Nephron progenitor cell (in vitro differentiated cells): ENCODE measurements at places on chromosomes 4 and X.

- DNase-seq = no peak
These were observed 40.6 kb upstream of the THOC2 start for GRCh38 chrX:123773258-123773988.

DNA sequence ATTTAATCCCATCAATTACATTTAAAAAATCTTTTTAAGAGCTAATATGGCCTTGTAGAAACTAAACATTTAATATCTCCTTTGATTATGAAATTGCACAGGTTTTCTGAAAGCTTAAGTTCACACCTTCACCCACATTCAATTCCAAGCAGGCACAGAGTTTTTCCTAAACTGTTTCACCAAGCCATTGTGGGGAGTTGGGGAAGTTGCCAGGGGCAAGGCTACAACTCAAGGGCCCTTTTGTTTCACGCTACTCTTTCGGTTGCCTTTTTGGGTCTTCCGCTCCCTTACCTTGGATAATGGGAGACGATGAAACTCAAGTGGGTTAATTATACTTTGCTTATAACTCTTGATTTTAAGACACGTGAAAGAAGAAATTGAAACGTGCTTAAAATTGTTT lies 33.3 kb downstream of the APBB2 start:
- no peak for DNase-seq

GRCh38 chr4:169044714-169045447 lies 34.8 kb upstream of the CBR4 start:
- DNase-seq = no peak

DNA sequence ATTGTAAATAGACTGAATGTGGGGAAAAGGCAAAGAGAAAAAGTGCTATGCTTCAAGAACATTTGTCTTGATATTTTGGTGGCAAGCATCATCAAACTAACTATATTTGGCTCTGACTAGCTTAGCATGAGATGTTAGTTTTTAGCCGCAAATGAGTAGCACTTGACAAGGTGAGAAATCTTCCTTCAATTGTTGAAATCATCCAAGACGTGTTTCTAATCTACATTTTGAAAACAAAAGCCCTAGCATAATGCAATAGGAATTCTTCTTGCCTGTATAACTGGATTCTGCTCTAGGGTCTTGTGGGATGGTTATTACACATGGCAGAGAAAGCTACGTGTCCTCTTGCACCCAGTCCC lies 92.5 kb downstream of the SORBS2 start:
- no peak for DNase-seq

DNA sequence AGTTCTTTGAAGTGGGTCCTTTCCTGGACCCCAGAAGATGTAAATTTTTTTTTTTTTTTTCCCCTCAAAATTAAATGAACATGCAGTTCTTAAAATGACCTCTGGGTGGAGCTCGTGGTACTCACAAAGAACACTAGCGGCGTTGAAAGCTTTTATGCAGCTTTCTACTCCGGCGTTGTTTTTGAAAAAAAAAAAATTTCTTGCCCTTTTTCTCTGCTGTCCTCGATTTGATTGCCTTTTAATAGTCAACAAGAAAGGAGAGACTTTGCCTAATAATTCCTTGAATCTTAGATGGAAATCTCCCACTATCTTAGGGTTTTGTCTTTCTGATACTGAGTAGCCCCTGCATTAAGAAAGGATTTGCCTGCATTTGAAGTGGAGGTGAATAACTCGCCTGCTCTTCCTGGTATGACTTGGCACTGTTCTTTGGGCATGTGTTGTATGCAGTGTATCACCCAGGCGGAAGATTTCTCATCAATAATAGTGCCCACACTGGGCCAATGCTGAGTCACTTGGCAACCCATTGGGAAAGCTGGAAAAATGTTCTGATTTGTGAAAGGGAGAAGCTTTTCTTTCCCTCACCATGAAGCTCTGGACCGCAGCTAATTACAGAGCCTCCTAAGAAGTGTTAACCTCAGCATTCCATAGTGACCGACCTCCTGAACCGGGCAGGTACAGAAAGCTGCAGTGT lies 104.0 kb downstream of the PHEX start:
- DNase-seq = peak; percentile 38

GRCh38 chr4:6520978-6521377 lies 48.6 kb upstream of the PPP2R2C start:
- no peak for DNase-seq

DNA sequence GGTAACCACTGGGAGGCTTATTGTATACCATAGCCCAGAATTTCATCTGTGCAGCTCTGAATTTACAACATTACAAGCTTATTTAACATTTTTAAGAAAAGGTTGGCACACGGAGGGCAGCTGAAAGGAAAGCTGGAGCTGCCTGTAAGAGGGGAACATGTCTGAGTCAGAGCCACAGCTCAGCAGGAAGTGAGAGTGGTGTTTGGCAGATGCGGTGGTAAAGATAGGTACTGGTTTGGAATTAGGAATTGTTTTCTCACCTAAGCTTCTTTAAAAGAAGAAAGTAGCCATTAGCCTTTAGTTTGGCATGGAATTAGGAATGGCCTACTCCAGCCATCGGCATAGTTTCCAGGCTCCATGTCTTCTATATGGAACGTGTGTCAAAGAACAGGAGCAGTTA lies 172.5 kb upstream of the ANXA3 start:
- no peak for DNase-seq

DNA sequence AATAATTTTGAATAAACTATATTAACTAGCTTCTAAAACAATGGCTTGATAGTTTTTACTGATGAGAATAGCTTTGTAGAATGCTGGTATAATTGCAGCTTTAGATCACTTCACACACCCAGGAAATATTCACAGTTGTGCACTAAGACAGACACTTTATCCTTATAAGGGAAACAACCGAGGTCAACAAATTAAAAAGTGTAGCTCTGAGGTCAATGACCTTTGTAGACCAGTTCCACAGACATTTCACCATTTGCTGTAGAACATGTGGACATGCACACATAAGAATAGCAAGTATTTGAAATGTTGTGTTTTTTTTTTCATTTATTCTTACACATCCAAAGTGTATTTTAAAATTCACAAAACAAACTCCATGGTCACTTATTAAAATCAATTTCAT lies 76.0 kb upstream of the MCF2 start:
- DNase-seq = no peak

GRCh38 chr4:135497563-135498152 lies 1296.1 kb upstream of the PABPC4L start:
- no peak for DNase-seq

DNA sequence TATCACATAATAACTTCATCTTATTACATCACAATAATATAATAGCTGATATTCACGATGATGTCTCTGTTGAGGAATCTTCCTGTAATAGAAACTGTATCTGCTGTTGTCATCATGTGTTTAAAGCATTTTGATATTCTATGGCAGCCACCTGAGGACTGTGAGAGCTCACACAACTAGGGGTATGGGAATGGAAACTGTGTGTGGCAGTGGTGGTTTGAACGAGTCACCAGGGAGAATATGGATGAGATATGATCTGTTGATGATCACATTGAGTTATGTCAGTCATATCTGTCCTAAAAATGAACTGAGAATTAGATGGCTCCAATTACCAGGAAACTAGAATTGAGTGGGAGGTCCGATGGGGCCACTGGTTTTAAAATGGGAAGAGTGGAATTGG lies 169.6 kb downstream of the MID1IP1 start:
- DNase-seq = no peak

- no peak for DNase-seq
These were observed 2.3 kb downstream of the TRIM2 start for GRCh38 chr4:153206534-153206933.

DNA sequence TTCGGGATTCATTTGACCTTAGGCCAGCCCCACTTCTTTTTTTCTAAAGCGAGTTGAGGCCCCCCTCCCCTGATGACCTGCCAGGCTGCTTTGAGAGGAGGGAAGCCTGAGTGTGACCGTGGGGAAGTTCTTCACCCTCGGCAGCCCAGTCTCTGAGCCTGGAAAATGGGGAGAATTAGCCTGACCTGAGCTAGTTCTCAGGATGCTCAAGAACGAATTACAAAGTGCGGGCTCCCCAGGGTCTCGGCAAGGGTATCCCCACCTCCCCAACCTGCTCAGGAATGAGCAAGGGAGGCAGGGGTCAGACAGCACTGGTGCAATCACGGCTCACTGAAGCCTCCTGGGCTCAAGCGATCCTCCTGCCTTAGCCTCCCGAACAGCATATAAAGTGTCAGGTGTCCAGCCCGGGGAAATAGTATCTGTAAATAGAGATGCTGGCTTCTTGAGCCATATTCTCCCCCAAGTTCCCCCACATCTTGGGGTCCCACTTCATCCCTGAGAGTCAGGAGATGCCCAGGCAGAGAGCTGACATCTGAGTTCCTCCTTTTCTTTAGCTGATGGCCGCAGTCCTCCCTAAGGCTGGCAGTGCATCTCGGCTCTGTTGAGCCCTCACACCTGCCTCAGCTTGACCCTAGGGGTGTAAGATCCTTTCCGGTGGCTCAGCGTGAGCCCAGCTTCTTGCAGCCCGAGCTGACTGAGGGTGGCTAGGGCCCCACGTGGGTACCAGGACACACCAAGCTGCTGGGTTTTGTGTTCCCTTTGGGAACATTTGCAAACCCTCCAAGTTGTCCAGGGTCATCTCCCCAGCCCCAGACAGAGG lies 1.6 kb downstream of the DUSP9 start:
- no peak for DNase-seq
